ENCODE measurements at places on chromosomes 1 and 21.

- DNase-seq = no peak
Observed at GRCh38 chr21:45220071-45220481, 67.6 kb downstream of the POFUT2 start.

DNA sequence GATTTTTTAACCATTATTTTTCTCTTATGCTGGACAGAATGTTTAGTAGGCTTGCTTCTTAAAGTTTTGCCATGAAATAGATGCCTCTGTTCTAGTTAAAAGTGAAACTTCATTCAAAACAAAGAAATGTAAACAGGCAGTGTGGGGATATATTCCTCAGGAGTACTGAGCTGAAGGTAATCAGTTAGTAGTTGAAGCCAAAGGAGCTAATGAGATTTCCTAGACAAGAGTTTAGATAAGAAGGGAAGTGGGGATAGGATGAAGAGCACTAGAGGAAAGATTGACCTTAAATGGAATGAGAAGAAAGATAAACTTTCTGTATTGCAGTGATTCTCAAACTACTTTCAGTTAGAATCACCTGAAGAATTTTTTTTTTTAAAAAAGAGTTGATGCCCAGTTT is 23.9 kb downstream of the PRRC2C start:
- DNase-seq = no peak

DNA sequence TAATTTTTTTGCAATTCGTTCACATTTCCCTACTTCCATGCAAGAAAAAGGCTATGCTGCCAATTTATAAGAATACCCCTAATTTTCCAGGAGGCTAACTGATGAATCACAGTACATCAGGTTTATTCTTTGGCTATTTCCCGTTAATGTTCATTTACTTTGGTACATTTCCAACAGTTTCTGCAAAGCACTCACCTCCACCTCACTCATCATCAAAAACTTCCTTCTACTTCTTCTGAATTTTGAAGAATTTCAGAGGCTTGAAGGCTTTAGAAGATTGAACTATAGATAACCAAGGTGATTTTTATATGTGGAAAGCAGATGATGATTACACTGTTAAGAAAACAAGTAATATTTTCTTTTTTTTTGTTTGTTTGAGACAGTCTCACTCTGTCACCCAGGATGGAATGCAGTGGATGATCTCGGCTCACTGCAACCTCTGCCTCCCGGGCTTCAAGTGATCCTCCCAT is 60.5 kb upstream of the HP1BP3 start:
- DNase-seq = peak; percentile 34

- peak; percentile 20 for DNase-seq
Observed at GRCh38 chr21:15539376-15539775, 190.4 kb upstream of the USP25 start.

DNA sequence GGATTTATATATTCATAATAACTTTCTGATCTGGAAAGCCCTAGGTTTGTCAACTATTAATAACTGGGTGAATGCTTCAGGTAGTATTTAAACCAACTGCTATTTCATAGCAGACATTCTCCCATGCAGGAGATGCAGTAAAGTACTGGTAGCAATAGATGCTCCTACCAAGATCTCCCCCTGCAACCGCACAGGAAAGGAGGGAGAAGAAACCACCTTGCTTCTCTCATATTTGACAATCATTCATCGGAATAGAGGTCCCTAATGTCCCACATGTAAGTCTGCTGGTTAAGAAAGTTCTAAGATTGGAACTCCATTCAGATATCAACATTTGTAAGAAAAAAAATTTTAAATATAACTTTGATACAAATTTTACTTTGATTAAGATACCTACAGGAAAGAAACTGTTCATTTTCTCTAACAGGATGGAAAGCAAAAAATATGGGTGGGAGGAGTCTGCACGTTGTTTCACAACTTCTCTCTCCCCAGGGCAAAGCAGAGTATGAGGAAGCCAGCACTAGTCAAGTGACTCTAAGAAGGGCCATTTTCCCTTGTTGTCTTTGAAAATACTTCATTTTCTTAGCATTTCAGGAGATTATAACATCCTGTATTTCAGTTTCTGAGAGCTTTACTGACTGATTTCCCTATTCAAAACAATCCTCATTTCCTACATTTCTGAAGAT is at the start of gene PYHIN1:
Gene PYHIN1 (plus strand): TSS at position 498 of the 683 bp plus-strand sequence. CDS start 5,359 bp downstream, outside the sequence.
- DNase-seq = no peak

- no peak for DNase-seq
Observed at GRCh38 chr1:200343874-200344273, 66.0 kb downstream of the ZNF281 start.

DNA sequence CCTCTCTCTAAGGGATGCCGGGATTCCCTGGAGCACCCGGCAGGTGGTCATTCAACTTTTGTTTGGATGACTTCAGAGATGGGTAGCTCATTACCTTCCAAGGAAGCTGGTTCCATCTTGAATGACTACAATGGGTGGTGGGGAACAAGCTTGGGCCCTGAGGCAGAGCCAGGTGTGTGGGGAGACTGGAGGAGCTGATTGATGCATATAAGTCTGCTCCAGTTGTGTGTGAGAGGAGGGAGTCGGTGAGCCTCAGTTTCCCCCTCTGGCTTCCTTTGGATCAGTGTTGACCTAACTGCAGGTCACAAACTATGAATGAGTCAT is 133.8 kb upstream of the ZBTB40 start:
- DNase-seq = no peak

- no peak for DNase-seq
Observed at GRCh38 chr1:17669866-17670451, 85.2 kb upstream of the ACTL8 start.

DNA sequence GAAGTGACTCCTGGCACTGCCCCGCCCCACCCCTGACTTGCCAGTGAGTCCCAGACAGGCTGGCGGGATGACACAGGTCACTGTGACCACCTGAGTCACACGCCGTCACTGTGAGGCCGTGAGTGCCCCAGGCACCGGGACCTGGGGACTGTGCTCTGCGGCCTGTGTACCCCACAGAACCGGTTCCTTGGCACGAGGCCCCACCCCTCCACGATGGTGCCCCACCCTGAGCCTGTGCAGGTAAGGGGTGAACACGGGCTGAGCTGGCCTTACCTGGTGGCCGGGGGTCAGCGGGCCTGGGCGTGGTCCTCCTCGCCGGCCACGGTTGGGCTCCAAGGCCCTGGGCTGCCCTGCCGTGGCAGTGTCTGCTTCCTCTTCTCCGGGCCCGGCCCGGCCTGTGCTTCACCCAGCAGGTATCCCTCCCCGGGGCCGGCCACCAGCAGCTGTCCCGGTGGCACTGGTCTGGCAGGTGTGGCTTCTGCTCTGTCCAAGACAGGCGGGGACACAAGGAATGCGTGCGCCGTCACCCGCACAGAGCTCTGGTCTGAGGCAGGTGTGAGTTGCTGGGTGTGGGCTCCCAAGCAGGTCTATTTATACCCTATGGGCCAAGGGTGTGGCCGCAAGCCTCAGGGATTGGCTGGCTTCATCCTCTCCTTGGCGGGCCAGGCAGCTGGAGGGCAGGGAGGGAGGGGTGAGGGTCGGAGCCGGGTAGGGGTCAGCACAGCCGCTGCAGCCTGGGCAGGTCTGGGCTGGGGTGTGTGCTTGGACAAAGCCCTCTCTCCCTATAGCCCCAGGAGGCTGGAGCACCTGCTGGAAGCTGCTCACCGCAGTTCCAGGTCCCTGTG is at the start of gene RNF223:
Gene RNF223 (minus strand): TSS at position 564 of the 845 bp plus-strand sequence. CDS start 1,740 bp downstream, outside the sequence.
- DNase-seq = no peak

DNA sequence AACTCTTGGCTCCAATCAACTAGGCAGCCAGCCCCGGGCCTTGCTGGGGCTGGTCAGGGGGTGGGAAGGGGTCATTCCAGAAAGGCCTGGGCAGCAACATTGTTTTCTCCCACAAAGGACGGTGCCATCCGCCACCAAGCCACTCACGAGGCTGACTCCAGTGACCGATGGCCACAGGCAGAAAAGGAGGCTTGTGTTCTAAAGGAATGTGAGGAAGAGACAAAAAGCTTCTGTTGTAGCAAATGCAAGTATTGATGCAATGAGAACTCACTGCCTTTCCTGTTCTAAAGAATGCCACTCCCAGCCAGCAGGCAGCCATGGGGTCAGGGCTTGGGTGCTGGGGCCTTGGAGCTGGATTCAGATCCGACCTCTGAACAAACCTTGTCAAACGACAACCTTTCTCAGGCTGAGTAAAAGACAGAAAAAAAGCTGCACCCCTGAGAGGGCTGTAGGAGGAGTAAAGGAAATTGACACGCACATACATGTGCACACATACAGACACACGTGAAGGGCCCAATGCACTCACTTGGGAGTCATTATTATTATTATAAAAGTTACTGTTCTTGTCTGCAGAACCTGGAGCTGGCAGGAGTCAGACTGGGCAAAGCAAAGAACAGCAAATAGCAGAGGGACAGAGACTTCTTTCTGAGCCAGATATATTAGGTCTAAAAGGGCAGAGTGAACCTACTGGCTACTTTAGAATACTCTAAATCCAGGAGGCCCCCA is 13.9 kb upstream of the PRMT2 start:
- no peak for DNase-seq

DNA sequence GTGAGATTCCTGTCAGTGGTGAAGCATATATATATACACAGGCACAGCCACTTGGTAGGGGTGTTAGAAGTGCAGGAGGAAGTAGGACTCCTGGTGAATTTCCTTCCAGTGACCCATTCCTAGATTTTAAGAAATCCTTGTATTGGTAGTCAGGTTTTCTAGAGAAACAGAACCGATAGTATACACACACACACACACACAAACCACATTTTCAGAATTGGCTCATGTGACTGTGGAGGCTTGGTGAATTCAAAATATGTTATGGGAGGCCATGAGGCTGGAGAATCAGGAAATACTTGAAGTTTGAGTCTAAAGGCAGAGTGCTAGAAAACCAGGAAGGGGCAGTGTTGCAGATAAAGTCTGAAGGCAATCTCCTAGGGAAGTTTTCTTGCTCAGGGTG is 114.2 kb downstream of the FCRL5 start:
- peak; percentile 32 for DNase-seq

GRCh38 chr1:118381197-118381869 is 196.3 kb upstream of the SPAG17 start:
- DNase-seq = no peak

- no peak for DNase-seq
Observed at GRCh38 chr1:24380508-24380907, 33.1 kb downstream of the STPG1 start.

DNA sequence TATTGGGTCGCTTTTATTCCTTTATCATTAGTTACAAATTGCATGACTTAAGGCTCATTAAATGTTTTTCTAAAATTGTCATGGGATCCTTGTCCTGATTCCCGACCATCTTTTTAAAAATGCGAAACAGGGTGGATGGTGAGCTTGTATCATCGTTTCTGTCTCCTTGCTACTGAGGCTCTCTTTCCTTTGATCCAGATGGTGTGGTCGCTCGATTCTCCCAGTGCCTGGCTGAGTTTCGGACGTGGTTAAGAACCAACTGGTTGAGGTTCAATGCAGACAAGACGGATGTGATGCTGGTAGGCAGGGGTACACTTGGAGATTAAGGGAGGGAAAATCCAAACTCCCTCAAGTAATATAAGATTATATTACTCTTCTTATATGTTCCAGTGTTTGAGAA is 1.2 kb downstream of the MIER1 start:
- DNase-seq = no peak

DNA sequence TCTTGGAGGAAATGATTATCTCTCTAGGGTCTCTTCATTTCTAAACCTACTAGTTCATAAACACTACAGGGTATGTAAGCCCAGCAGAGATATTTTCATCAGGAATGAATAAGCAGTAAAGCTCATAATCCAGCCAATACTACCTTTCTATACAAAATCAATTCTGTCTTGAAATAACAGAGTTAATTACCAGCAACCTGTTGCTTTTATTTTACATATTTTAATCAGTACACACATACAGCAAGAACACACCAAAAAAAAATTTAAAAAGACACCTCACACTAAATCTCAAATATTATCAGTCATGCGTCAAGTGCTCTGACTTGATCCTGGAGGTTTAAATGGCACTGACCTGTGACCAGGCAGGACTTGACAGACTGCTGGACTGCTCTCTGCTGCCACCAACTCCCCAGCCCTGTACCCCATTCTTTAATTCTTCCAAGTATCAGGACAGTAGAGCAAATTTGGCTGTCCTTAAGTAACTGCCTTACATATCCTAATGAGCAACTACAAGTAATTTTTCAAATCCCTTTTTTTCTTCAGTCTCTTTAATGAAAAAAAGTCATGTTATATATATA is 98.5 kb downstream of the CDC42BPA start:
- DNase-seq = no peak

DNA sequence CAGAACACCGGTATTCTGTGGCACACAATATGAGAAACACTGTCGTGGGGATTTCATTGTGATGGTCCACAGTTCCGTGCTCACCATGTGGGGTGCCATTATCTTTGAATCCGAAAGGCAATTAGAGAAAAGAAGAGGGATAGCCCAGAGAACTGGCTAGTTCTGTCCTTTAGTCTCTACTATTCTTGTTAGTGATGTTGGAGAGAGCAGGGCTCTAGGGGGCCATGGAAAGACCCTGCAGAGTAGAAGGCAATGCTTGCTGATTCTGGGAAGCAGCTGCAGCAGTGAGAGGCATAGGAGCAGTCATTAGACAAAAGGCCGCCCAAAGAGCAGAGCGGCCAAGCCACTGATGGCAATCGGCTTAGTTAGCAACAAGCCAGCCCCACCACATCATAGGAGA is 146.3 kb downstream of the TSEN15 start:
- DNase-seq = no peak

- peak; percentile 100 for DNase-seq
Observed at GRCh38 chr1:85607126-85607920, 26.8 kb downstream of the CCN1 start.

DNA sequence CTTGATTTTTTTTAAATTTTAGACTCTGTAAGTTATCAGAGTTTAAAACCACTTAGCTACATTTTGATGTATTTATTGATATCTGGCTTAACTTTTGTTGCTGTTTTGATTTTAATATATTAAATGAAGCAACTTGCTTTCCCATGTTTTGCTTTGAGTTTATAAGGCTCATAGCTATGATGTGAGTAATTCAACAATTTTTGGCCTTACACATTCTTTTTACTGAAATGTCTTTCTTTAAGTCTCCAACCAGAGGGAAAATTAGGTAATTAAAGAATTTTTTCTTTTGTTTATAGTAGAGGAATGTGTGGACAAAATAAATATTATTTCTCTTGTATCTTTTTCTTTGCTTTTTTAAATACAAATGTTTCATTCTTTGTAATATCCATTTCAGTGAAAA is 258.3 kb upstream of the ADAMTS5 start:
- DNase-seq = no peak

DNA sequence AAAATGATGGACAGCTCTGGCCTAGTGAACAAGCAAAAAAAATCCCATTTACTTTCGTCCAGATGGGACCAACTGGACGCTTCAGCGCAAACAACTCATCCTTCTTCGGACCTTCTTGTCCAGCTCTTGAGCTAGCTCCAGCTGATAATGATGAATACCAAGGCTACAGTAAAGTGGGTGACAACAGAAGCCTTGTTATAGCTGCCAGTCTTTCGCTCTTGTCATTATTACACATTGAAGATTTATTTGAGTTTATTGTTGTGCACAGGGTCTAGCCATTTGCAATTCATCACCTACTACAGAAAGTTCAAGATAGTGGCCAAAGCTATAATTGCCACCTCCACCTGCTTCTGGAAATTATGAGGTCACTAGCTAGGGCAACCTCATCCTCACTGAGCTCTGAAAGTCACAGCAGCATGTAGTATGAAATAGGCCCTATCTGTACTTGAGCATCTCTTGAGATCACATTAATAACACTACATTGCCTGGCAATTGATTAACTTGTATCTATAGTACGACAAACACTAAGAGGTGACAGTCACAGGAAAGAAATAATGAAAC is 76.9 kb downstream of the GPATCH2 start:
- DNase-seq = no peak

All from non-pigmented ciliary epithelial cell (primary cell).